Endothelial cell of umbilical vein (primary cell): ENCODE measurements at places on chromosomes 7 and 10.

- peak; percentile 7 for DNase-seq
Observed at GRCh38 chr7:149422914-149423301, 38.0 kb downstream of the ZNF777 start.

DNA sequence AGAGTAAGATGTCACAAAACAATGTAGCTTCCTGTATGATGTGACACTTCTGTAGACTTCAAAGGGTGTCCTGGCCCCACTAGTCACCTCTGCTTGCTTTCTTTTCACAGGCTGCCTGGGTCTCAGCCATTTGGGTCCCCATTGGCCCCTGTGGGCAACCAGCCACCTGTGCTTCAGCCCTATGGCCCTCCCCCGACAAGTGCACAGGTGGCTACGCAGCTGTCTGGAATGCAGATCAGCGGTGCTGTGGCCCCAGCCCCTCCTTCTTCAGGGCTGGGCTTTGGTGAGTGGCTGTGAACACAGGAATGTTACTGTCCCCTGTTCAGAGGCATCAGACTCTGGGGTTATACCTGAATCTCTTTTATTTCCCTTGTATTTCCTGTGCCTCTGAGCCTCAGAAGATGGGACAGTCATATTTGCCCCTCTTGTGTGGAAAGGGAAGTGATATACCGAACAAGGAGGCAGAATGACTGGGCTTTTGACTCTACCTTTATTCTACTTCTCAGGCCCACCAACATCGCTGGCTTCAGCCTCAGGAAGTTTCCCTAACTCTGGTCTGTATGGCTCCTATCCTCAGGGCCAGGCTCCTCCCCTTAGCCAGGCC lies 15.4 kb downstream of the SEC24C start:
- DNase-seq, result no peak

DNA sequence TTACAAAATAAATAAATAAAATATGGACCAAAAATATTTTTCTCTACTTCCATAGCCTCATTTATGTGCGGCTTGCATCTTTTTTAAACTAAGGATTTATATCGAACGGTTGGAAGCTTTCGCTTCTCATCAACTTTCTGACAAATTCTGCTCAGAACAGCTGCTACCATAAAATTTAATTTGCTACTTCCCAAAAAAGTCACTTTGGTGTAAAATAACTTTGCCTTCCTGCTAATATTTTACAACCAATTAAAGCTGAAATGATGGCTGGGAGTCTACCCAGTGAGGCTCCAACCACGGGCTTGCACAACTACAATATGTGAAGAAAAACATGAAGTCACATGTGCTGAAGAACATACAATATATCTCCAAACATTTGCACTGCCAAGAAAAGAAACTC lies 253.1 kb upstream of the NEBL start:
- no peak for DNase-seq

- no peak for DNase-seq
Observed at GRCh38 chr7:127437837-127438236, 45.3 kb upstream of the ZNF800 start.

- DNase-seq, result no peak
Observed at GRCh38 chr7:137545059-137545716, 201.7 kb upstream of the PTN start.

DNA sequence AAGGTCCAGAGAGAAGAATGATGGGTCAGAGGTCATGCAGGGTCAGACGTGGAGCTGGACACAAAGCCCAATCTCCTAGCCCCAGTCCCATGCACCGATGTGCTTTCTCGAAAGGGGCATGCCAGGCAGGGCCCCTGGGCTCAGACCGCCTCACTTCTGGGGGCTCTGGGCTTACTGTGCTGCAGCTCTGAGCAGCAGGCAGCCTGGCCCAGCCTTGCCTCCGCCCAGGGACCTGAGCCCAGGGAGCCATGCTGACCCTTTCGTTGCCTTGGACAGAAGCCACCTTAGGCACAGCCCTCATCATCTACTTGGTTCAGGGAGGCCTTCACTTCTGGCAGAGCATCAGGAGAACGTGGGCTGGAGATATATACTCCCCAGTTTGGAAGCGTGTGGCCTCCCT lies 161.2 kb downstream of the GRK5 start:
- DNase-seq, result no peak

GRCh38 chr10:43160046-43160920 lies 22.0 kb downstream of the CSGALNACT2 start:
- DNase-seq, result peak; percentile 51

- no peak for DNase-seq
Observed at GRCh38 chr10:78207776-78208175, 174.1 kb downstream of the RPS24 start.

DNA sequence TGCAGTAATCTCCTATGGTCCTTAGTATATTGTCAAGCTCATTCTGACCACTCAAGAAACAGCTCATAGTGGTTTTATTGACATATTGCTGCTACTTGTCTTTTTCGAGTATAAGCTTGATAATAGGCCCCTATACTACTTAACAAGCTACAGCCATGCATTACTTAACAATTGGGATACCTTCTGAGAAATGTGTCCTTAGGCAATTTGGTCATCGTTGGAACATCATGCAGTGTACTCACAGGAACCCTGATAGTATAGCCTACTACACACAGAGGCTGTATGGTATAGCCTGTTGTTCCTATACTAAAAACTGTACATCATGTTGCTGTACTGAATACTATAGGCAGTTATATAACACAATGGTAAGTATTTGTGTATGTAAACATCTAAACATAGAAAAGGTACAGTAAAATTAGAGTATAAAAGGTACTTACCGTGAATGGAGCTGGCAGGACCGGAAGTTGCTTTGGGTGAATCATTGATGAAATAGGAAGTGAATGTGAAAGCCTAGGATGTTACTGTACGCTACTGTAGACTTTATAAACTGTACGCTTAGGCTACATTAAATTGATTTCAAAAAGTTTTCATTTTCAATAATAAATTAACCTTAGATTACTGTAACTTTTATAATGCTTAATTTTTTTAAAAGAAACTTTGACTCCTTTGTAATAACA lies 160.9 kb downstream of the LRRC4 start:
- peak; percentile 41 for DNase-seq

- no peak for DNase-seq
Observed at GRCh38 chr10:110216942-110217661, 9.7 kb downstream of the MXI1 start.

DNA sequence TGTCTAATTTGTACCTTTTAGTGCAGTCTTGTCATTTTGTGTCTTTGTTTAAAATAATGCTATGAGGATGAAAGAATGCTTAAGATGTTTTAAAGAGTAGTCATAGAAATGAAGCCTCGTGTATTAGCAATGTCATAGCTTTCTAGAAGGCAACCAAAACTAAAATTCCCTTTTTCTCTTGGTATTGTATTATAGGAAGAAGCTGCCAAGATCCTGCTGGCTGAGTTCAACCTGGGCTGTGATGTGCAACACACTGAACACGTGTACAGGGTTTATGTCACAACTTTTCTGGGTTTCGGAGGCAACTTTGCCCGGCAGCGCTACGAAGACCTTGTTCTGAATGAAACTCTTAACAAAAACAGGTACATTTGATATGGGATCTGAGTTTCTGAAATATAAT lies 36.2 kb downstream of the COX15 start:
- no peak for DNase-seq

DNA sequence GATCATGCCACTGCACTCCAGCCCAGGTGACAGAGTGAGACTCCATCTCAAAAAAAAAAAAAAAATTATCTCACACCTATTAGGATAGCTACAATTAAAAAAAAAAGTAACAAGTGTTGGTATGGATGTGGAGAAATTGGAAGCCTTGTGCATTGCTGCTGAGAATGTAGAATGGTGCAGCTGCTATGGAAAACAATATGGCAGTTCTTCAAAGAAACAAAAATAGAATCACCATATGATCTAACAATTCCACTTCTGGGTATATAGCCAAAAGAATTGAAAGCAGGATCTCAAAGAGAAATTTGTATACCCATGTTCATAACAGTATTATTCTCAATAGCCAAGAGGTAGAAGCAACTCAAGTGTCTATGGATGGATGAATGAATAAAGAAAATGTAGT lies 143.6 kb upstream of the PRR15 start:
- no peak for DNase-seq

GRCh38 chr10:63120554-63120953 lies 12.6 kb upstream of the NRBF2 start:
- no peak for DNase-seq

DNA sequence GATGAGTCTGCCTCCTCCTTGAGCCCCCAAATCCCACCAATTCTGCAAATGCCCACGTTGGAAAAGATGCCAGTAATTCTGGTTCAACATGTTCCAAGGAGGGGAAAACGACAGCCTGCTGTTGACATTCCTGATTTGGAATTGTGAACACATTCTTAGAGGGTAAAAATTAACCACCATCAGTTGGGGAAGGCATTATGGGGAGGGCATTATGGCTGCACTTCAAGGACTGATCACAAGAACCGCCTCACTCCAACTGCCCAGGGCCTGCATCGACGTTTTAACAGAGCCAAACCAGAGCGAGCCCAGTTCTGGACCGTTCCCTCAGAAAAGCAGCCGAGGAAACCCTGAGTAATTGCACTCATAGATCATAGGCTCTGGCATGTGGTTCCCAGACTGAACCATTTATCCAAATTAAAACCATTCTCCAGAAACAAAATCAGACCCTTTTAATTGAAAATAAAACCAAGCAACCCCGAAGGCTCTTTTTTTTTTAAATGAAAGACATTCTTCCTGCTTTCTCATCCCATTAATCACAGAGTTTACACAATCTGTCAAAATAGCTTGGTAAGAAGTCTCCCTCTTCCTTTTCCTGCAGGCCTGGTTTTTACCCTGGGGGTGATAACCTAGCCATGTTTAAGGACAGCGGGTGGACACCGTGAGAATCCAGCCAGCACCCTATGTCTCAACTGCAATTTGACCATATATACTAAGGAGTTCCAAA lies 8.0 kb downstream of the TNS3 start:
- DNase-seq, result peak; percentile 43
